Fibroblast of mammary gland (primary cell): ENCODE measurements at places on chromosomes 7 and 10.
A peak's percentile ranks its signal among the peaks of the same experiment; 100 is the strongest.

- DNase-seq, result no peak
Measured at GRCh38 chr7:69301253-69301652, 297.0 kb upstream of the AUTS2 start.

DNA sequence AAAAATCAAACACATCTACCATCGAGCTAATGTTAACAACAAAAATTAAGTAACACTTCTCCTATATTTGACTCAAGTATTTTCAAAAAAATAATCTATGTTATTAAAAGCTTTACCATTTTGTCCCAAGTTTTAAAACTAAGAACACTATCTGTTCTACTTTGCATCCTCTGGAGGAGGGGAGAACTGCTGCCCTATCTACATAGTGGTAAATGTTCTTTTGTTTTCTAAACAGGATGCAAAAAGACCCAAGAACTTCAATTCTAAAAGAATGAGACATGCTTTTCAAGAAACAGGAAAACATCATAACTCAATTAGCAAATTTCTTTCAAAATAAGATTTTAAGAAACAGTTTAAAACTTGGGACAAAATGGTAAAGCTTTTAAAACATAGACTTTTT, 14.8 kb downstream of the SLC26A3 start:
- no peak for DNase-seq

- DNase-seq, result no peak
Measured at GRCh38 chr10:84344526-84344925, 16.1 kb downstream of the CCSER2 start.

- DNase-seq, result no peak
Measured at GRCh38 chr7:92547579-92547978, 19.0 kb downstream of the RBM48 start.

DNA sequence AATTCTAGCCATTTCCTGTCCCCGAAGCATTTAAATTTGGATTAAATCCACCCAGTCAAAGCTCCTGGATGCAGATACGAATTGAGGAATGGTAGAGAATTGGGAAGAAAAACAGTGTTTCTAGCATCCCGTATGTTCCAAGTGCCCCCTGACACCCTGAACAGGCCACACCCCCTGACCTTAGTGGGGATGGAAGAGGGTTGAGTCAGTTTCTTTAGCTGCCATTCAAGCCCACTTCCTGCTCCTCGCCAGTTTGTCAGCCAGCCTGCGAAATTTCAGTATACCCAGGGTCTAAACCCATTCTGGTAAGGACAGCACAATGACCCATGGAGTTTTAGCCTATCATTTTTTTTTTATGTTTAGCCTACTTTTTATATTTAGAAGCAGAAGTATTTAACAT, 101.1 kb downstream of the PKD1L1 start:
- no peak for DNase-seq

GRCh38 chr10:3325954-3326750, 153.6 kb upstream of the PITRM1 start:
- DNase-seq, result no peak

DNA sequence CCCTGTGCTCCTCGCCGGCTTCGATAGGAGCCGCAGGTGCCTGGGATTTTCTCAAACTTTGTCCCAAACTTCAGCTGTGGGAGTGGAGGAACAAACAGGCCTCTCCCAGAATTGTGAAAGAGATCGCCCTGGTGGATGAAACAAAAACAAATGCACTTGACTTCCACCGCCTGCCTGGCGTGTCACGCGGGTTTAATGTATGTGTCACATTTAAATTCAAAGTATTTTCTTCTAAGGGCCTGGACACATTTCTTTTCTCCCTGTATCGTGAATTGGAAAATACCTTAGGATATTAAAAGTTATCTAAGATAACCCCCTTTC, 694 bp upstream of the WASL start:
- DNase-seq, result peak; percentile 77

GRCh38 chr10:70115948-70116682, 16.5 kb downstream of the AIFM2 start:
- peak; percentile 19 for DNase-seq

DNA sequence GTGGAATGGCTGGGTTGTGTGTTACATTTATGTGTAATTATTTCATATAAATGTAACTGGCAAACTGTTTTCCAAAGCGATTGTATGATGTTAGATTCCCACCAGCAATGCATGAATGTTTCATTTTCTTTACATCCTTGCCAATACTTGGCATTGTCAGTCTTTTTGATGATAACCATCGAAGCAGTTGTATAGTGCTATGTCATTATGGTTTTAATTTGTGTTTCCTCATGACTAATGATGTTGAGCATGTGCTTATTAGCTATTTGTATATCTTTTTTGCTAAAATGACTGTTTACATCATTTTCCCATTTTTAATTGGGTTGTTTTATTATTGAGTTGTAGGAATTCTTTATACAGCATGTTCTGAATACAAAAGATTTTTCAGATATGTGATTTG, 22.3 kb downstream of the AHCYL2 start:
- peak; percentile 6 for DNase-seq

- peak; percentile 18 for DNase-seq
Measured at GRCh38 chr7:22885797-22886261, 63.2 kb upstream of the TOMM7 start.

DNA sequence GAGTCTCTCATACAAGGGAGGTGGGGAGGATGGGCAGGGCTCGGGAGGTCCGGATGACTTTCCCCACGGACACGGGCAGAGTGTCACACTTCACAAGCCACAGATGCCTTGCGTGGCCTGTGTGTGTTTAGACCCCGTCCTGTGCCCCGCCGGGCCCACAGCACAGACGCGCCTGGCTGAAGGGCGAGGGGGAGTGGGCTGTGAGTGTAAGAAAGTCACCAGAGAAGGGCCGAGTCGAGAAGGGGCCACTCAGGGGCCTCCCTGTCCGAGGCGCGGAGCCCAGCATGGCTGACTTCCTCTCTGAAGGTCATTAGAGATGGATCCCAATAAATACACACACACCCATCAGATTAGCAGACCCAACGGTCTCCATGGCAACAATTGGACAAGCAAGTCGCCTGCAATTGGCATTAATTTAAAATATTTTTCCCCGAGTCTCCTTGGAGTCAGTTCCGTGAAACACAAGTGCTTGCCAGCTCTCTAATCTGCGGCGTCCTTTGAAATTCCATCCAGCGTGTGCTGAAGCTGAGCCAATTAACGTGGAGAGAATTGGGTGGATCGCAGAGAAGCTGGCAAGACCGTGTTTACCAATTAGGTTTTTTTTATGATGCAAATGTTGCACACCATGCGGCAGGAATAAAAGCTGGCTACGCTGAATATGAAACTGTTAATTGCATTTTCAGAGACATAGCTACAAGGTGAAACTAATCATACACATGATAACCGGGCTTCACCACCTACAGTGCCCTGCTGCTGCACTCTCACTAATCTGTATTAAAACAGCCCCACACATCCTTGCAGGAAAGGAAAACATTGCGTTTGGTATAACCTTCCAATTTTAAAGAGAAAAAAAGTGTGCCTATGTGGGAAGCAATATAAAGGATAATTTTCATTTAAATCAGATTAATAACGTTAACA, 571.2 kb downstream of the PTPRN2 start:
- no peak for DNase-seq

- DNase-seq, result no peak
Measured at GRCh38 chr7:149853157-149853556, 15.0 kb downstream of the ZNF862 start.

- DNase-seq, result no peak
Measured at GRCh38 chr7:28815928-28816373, 142.2 kb downstream of the TRIL start.

GRCh38 chr10:79098596-79099015, 29.8 kb downstream of the ZMIZ1 start:
- DNase-seq, result peak; percentile 45

- DNase-seq, result no peak
Measured at GRCh38 chr7:148182264-148182663, 408.3 kb upstream of the C7orf33 start.
